ENCODE measurements at places on chromosomes 4 and X. TPM values are rescaled to one million over a fixed set of nuclear protein-coding genes. Genes with fewer than 3 reads are reported as not detected.

Gene SLC9A7
- 29.9 TPM for total RNA-seq

Gene CISD2
- 30.2 TPM for total RNA-seq

Gene TLR3
- total RNA-seq, result 7.5 TPM

Gene UGT2B15
- total RNA-seq, result not detected

Gene PAGE2
- total RNA-seq, result not detected

Gene NDNF
- not detected for total RNA-seq

Gene INTU
- total RNA-seq, result 5.6 TPM

Gene CSAG3
- not detected for total RNA-seq

Gene CCDC110
- total RNA-seq, result 0.43 TPM

Gene PGRMC1
- total RNA-seq, result 101 TPM

Gene KLF8
- 3.3 TPM for total RNA-seq
